Inflammatory macrophage (primary cell): ENCODE measurements at places on chromosomes 2 and 18.

DNA sequence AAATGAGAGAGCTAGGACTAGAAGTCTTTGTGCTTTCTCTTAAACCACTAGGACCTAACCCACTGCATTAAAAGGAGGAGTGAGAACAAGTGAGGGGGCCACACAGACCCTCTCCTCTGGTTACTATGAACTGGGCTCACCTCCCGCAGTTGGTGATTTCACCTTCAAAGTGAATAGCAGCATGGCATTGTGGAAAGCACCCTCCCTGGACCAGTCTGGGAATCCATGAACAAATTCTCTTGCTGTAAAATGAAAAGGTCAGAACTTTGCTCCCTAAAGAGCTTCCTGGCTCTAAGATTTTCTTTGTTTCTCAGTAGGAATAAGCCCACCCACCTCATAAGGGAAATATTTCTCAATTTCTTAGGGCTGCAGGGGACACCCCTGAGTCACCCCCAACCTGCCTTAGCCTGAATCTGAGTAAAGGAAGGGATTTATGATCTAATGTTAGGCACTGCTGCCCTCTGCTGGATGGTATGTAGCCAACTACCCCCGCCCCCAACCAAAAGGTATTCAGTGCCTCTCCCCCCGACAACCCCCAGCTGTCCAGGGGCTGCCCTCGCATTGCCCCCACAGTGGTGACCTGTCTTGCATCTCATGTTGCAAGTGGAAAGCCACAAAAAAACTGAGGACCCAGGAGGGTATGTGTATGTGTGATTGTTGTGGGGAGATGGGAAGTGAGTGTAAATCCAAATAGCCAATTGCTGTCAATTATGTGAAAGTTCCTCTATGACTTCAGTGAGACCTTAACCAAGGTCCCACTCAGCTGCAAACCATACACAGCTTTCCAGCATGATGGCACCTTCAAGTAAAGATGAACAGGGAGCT, 230.9 kb upstream of the SLC14A2 start:
- DNase-seq = peak; percentile 63

GRCh38 chr2:121324601-121325000, 39.6 kb upstream of the TFCP2L1 start:
- DNase-seq = no peak

DNA sequence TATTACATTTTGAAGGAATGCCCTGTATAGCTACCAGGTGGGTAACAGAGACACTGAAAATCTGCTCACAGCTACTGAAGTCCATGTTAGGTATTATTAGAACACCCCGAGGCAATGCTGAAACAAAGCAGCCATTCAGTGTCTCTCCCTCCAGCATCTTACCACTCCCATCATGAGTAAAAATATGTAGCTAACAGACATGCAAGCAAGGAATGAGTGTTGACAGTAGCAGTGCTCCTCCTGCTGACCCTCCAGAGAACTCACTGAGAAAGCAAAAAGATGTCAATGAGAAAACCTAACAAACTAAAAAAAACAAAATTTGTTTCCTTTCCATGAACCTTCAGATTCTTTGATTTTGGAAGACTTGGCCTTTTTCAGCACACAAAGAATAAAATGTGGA, 393.9 kb downstream of the LRRTM1 start:
- no peak for DNase-seq

DNA sequence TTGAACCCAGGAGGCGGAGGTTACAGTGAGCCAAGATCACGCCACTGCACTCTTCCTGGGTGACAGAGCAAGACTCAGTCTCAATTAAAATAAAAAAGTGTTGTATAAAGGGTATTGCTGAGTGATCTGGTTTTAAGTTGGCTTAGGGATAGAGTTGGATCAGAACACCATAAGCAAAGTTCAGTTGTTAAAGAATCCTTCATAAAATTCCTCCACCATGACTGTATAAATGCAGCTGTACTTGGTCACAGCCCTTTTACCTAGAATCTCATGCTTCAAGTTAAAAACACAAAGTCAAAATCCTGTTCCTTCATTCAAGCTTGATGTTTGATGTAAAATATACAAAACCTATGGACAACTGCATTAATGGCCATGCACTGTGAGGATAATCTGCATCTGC, 33.4 kb upstream of the PNO1 start:
- no peak for DNase-seq

DNA sequence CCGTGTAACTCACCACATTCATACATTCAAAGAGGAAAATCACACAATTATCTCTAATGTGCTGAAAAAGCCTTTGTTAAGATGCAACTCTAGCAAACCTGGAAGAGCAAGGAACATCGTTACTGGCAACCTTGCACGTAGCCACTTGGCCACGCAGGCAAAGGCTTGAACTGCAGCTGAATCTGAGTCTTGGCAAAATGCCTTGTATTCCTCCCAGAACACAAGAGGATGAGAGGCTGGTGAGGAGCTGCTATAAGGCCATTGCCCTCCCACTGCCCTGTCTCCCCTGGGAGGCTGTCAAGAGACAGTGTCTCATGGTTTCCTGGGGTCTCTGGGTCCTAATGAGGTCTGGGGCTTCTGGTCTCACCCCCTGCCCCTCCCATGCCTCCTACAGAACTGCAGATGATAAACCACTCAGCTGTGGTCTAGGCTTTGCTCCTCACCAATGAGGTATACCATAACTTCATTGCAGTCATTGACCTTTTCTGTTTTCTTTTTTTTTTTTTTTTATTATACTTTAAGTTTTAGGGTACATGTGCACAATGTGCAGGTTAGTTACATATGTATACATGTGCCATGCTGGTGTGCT, 141.4 kb downstream of the SPP2 start:
- no peak for DNase-seq

GRCh38 chr2:126703311-126703710, 47.4 kb downstream of the GYPC start:
- DNase-seq = no peak

- DNase-seq = no peak
Measured at GRCh38 chr2:165067643-165068486, 112.5 kb upstream of the SLC38A11 start.

DNA sequence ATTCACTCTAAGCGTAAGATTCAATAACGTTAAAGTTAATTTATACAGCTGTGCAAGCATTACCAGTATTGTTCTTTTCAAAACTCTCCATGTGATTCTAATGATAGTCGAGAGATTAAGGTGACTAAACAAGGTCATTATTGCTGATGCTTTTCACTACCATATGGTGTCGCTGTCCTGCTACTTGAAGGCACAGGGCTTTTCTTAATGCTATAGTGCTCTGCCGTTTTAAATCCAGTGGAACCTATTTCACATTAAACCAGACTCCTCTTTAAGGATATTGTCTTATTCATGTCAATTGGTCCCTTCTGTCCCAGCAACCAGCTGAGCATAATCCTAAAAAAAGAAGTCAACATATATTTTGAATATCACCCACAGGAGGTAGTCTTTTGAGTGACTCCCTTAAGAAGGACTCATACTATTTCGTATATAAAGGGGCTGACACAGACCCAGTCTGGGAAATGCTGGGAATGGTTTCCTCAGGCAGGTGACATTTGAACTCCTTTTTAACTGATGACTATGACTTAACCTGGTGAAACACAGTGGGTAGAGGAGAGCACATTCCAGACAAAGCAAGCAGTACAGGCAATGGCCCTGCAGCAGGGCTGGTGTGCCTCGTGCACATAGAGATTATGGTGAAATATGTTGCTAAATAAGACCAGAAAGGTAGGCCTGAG, 53.9 kb upstream of the CYTIP start:
- DNase-seq = peak; percentile 61

DNA sequence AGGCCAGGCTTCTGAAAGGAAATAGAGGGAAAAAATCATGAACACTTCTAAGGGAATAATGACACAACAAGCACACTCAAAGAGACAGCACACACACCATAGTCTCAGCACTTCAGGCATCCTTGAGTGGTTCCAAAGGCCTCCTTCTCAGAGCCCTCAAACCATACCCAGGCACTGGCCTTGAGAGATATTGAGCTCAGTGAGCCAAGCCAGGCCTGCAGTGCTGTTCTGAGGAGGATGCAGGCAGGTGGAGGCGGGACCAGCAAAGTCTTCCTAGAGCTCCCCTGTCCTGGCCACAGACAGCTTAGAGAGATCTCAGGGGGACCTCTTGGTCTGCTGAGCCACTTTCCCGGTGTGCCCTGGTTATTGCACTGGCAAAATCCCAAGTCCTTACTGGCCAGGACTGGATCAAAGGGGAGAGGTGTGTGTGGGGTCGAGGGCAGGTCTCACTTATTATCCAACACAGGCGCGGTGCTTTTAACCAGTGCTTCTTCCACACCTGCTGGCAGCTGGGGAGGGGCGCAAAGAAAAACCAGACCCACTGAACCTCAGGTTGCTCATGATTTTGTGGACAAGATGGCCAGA, 86.8 kb upstream of the HAAO start:
- DNase-seq = no peak

- no peak for DNase-seq
Measured at GRCh38 chr18:7206217-7206616, 24.7 kb upstream of the LRRC30 start.

DNA sequence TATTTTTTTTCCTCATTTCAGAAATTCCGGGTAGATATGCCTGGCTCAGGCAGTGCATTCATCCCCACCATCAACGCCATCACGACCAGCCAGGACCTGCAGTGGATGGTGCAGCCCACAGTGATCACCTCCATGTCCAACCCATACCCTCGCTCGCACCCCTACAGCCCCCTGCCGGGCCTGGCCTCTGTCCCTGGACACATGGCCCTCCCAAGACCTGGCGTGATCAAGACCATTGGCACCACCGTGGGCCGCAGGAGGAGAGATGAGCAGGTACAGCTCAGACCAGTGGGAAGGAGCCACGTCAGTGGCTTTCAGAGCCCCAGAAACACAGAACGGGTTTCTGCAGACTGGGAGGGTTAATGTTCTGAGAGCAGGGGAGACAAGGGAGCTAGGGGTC, 11.4 kb downstream of the FOSL2 start:
- DNase-seq = no peak

DNA sequence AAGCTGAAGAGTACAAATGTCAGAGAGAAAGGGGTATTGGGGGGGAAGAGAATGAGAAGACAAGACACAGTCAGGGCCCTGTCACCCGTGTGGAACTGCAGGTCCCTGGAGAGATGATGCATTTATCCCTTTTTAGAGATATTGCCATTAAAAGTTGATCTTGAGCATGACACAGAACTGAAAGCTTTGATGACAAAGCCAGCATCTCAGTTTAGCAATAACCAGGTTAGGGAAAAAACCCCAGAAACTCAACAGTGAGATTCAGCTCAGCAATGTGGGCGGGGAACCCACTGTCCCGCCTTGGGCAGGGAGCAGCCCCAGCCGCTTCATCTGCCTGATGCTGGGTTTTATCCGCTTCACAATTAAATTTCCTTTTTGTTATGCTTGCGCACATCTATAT, 181.1 kb downstream of the NEDD4L start:
- peak; percentile 12 for DNase-seq

DNA sequence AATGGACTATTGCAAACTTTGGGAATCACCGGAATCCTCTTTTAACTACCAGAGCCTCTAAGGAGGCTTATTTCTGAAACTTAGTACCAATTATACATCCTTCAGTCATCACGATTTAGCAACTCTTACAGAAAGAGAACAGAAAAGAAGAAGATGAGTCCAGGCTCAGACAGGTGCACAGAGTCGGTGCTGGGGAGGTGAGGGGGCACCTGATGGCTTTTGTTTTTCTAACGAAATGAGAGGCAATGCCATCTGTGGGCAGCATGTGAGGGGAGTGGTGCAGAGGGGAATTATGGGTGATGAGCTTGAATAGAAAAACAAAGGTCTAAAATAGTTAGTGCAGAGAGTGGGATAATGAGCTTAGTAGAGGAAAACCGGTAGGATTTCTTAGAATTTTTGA, 522.6 kb downstream of the CMPK2 start:
- no peak for DNase-seq

- DNase-seq = no peak
Measured at GRCh38 chr2:46267616-46268015, 29.6 kb upstream of the EPAS1 start.

DNA sequence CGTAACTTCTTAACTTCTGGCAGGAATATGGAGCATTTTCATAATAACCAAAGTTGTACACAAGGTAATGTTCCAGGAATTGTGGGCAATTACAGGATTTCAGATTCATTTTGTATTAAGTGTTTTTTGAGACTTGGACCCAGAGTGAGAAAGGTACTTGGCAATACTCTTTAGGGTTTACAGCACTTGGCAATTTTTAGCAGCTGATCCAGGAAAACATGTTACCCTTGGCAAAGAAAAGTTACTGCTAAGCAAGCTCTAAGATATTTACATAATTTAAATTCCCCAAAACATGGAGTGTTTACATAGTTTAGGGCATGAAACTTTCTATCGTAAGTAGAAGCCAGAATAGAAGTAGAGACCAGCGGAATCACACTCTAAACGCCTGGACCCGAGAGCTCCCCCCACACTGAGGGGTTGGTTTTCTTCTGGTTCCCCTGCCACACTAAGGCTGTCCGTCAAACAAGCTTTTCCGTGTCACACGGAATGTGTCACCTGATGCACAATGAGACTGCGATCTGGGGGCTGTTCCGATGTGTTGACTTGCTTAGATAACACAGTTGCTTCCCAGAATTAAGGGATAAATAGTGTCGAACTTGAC, 177.1 kb downstream of the PTGR3 start:
- no peak for DNase-seq

- no peak for DNase-seq
Measured at GRCh38 chr18:56445422-56445821, 193.0 kb downstream of the TXNL1 start.

DNA sequence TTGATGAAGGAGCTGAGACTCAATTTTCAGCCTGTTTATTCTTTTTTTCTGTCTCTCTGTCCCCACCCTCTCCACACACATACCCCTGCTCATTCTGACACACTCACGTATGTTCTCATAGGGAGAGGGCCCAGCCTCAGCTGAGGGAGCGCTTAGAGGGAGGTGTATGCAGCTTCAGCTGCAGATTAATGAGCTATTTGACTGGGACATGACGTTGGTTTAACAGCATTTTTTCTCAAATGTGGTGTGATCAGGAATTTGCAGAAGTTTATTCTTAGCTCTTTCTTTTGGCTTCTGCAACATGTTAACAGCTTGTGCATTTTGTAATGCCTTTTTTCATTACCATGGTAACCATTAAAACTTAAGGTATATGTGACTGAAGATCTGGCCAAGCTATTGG, 1547.1 kb upstream of the PIK3C3 start:
- DNase-seq = no peak

GRCh38 chr2:235270291-235270690, 223.6 kb upstream of the AGAP1 start:
- DNase-seq = no peak

DNA sequence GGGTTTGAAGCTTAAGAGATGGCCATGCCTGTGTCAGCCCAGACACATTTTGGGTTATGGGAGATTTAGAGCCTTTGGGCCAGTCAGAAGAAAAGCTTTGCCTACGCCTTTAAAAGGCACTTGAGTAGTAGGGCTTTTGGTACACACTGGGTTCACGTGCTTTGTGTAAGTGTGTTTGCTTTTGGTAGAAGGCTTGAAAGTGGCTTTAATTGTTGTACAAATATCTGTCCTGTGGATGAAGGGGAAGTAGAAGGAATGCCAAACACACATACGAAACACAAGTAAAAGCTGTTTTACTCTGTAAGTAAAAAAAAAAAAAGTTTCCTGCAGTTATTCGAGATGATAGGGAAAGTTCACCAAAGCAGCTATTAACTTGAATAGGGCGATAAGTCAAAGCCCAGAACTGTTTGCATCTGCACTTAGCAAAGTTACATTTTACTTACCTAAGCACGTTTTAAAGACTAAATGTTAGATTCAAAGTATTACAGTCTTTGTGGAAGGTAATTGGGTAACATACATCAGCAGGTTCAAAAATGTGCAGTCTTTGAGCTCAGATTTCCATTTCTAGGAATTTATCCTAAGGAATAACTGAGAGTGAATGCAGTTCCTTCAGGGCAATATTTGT, 75.4 kb downstream of the STK25 start:
- no peak for DNase-seq
